Kidney tubule cell (primary cell): ENCODE measurements at places on chromosomes 1 and 21.

GRCh38 chr1:60343736-60344135 lies 270.2 kb upstream of the C1orf87 start:
- DNase-seq: no peak

DNA sequence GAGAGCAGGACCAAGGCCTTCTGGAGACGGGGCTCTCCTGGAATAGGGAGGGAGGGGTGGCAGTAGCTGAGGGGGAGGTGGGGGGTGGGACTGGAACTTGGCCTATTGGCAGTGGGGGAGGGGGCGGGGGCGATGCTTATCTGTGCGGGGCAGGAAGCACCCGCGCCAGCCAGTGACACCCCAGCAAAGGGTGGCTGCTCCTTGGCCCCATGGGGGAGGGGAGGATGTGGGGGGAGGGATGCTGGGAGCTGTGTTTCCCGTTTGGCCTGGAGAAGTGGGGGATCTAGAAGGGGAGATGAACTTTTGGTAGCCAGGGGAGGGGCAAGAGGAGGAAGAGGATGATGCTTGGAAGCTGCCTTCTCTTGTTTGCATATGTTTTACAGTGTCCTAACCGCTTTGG lies 11.0 kb downstream of the ZBTB7B start:
- no peak for DNase-seq

GRCh38 chr1:52914463-52914862 lies 7.1 kb downstream of the ECHDC2 start:
- DNase-seq: no peak

DNA sequence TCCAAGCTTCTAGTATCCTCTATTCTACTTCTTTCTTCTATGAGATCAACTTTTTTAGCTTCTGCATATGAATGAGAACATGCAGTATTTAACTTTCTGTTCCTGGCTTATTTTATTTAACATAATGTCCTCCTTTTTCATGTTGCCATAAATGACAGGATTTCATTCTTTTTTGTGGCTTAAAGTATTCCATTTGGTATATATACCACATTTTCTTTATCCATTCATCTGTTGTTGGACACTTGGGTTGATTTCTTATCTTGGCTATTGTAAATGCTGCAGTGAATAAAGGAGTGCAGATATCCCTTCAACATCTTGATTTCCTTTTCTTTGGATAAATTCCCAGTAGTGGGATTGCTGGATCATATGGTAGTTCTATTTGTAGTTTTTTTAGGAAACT lies 209.6 kb downstream of the GPR52 start:
- no peak for DNase-seq

GRCh38 chr1:212752252-212752933 lies 39.2 kb downstream of the NSL1 start:
- peak; percentile 4 for DNase-seq

- no peak for DNase-seq
Measured at GRCh38 chr1:208942394-208943130, 641.0 kb upstream of the CAMK1G start.

- no peak for DNase-seq
Measured at GRCh38 chr1:207996636-207997035, 85.7 kb upstream of the CD34 start.

DNA sequence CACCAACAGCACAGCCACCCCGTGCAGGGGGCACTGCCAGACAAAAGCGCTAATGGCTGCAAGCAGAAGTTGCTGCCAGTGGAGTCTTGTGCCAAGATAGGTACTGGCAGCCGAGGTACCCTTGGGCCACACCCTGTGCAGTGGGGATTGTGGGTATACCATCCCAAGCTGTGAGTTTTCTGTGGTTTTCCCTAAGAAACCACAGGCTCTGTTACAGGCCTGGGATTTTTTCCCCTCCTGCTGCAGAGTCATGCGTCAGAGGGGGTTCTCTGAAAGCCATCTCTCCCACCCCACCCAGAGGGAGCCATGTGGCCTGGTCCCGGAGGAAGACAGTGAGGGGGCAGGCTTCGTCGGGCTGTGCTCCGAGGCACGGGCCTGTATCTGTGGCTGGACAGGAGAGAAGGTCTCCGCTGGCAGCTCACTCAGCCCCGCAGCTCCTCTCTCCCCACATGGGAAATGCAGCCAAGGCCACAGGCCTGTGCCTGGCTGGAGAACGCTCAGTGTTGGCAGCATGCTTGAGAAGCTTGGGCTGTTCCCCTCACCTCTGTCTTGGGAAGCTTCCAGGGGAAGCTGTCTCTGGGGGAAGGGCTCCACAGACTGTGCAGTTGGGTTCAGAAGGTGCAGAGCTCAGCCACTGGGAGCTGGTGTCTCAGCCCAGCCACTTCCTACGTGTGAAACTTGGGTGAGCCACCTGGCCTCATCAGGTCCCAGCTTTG lies 42.5 kb downstream of the NEK2 start:
- DNase-seq: peak; percentile 85

DNA sequence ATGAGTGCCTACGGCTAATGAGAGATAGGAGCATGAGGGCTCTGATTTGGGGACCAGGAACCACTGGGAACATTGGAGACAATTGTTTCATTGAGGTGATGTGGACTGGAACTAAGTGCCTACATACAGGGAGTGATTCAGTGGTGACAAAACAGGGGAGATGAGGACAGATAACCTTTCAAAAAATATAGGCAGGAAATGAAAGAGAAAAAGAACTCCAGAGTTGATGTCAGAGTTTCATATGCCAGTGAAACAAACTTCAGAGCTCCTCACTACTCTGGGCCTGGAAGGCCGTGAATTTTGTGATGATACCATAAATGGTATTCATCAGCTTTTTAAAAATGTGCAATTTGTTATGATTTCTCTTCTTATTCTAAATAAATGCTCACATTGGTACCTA lies 39.3 kb downstream of the FASLG start:
- DNase-seq: peak; percentile 75

DNA sequence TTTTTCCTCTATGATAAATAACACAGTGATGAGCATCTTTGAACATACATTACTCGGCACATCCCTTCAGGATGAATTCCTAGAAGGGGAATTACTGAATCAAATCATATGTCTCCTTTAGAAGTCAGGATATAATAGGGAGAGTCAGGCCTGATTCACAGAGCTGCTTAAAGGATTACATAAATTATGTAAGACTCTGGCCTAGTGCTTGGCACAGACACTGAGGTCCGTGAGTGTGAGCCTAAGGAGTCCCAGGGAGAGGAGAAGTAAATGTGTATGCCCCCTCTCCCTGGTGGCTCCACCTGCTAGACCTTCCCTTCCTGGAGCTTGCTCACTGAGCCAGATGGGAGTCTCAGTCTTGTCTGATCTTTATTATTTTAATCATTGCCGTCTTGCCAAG lies 8.6 kb upstream of the FOXE3 start:
- no peak for DNase-seq

DNA sequence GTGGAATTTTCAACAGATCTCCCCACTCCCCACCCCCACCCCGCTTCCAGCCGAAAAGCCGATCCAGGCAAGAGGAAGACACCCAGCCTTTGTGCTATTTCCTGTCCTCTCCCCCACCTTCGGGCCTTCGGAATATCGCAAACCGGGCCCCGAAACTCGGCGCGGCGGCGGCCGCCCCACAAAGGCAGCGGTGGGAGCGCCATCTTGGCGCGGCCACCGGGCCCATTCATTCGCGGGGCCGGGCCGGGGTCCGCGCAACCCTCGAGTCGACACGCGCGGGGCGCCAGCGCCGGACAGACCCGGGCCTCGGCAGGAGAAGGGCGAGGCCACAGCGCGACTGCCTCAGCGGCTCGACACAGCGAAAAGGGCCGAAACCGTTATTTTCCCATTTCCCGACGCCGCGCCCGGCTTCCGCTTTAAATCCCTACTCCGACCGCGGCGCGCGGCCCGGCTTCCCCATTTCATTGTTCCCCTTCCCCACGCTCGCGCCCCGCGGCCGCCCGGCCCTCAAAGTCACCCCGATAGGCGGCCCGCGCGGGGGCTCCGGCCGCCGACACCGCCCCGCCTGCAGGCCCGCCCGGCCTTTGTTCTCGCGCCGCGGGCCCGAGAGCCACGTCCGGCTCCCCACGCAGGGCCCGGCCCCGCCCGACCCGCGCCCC lies 911 bp downstream of the GNB1 start:
- DNase-seq: peak; percentile 50

GRCh38 chr1:209899948-209900347 lies 38.1 kb upstream of the SYT14 start:
- DNase-seq: peak; percentile 61

DNA sequence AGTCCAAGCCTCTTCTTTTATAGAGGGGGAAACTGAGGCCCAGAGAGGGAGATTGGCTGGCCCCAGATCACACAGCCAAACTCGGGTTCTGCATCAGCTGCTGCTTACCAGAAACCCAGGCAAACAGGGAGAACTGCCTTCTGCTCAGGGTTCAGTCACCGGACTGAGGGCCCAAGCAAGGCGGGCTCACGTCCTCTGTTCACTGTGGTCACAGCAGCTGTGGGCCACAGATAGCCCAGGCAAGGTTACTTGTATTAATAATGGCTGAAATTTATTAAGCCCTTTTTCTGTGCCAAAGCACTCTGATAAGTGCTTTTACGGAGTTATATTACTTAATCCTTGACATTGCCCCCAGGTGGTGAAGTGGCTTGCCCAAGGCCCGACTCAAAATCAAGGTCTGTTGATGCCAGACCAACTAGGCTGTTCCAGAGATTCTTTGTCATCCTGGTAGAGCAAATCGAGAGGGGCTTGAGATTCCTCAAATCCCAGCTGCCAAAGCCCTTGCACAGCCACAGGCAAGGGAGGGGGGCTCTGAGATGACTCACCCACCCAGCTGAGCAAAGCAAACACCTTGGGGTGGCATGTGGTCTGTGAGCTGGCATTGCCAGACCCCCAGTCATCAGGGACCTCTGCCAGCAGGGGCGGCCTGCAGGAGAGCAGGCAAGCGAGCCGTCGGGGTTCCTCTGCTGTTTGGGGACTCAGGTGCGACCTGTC lies 36.5 kb downstream of the EPHB2 start:
- DNase-seq: peak; percentile 100
